ENCODE measurements at places on chromosomes 4 and X.

GRCh38 chrX:135509885-135510284 is 10.6 kb upstream of the INTS6L start:
- DNase-seq, result no peak

DNA sequence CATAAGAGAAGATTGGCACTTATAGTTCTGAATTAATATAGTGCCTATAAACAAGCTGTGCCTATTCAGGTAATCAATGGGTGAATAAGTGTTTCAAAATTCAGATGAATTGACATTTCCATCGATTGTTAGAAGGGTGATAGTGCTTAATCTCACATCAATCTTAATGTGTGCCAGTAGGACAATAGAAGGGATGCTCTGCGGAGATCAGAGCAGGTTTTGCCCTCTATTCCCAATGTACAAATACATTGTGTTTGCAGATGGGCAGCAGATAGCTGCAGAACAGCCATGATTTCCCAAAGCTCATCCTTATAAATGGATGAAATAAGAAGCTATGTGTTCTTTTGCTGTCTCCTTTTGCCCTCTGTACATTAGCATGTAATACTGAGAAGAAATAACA is 7.2 kb downstream of the MAB21L2 start:
- DNase-seq, result no peak

DNA sequence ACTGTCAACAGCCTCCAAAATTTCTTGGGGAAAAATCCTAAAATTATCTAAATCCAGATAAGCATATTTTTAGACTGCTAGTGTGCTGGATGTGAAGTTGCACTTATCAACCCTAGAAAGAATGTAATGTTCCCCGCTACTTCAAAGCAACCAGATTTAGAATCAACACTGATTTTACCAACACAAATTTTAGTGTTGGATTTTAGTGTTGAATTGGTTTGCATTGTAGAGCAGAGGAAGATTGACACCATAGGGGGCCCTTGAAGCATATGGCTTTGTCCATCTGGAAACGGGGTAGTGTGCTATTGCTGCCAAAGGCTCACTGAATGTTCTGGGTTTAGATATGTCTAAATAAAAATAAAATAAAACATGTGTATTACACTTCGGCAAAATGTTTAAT is 126.3 kb upstream of the EMCN start:
- DNase-seq, result no peak

DNA sequence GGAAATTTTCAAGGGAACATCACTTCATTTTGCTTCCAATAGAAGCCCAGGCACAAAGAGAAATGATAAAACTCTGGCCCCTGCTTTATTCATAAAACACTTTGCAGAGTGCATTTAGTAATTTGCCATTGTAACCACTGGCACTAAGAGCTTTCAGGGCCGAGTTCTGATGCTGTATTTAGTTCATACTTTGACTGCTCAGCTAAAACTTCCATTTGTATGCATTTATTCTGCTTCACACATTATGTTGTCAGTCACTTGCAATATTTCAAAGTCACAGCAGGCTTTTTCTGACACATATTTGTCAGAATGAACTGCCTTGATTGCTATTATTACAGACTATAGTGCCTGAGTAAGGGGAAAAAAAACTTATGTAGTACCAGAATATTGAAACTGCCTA is 174.3 kb upstream of the ATOH1 start:
- no peak for DNase-seq

DNA sequence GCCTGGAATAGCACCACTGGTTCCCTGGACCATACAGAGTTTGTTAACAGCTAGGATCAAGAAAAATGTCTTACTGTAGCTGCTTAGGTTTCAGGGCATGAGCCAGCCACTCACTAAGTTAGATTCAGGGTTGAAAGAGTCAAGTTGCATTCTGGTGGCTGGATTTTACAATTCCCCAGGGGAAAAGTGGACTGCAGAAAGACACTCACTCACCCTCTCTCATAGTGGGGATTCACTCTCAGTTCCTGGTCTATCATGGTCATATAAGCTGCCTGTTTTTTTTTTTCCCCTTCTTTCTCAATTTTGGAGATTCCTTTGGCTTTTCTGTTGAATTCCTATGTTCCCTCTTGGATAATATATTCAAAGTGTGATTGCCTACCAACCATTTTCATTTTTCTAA is 744.2 kb upstream of the GRIA3 start:
- no peak for DNase-seq

DNA sequence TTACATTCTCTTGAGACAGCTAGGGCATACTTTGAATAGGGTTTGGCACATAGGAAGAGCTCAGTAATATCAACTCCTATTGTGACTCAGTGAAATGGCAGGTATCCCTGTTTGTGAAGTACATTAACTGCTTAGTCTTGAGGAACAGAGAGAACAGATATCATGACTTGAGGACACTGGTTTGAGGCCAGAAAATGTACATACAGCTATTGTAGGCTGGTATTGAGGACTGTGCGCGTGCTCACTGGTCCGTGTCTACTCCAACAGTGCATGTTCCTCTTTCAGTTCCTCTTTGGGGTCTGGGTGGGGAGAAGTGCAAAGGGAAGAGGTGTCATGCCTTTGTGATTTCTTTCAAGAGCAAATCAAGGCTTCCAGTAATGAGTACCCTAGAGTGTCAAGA is 34.6 kb upstream of the TBC1D9 start:
- no peak for DNase-seq

DNA sequence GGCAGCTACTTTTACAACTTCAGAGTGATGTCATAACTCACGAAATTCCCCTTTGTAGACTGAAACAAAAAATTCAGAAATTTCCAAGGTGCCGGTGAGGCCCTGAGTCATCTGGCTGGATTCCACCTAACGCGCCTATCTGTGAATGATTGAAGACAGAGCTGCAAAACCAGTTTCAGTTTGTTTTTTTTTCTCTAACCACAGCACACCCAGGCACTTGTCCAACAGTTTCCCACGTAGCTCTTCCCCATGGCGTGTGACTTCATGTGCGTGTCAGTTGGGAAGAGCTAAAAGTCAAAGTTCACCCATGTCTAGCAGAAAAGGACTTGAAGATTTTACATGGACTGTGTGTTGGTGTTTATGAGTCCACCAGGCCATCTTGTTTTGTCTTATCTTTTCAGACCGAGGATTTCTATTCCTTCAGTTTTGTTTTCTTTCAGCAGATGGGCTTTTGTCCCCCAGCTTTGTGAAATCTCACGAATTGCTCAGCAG is 16.4 kb downstream of the TCEANC start:
- no peak for DNase-seq

GRCh38 chr4:3124070-3124767 is 49.7 kb downstream of the HTT start:
- DNase-seq, result no peak

DNA sequence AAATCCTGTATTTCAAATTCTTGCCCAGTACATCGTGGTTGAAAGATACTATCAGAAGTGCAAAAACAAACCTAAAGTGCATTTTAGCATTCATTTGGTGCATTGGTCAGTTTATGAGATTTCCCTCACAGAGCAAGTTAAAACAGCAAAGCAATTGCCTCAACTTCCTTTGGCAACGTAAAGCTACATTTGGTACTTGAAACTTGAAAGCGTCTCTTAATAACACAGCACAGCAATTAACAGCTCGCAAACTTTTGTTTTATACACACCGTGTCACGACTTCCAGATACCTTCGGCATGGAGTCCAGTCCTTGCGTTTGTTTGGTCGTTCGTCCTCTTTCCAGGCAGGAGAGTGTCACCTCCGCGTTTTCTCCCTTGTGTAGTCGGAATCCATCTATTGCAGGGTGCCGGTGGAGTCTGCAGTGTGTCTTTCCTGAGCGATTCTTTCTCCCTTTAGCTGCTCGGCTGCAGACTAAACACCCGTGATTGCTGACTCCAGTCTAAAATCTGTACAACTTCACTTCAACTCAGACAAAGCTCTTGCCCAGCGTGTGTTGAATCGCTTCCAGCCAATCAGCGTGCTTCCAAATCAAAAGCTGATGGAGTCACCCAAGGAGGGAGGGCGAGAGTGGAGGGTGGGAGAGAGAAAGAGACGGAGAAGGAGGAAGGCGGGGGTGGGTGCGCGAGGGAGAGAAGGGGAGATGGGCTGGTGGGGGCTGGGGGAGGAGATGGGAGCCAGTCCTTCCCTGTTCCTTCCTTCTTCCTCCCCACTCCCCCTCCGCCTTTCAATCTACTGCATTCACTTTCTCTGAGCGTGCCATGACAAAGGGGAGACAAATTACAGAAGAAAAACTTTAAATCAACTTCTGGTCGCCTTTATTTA is at the start of gene PCDH18:
PCDH18 (minus strand) TSS at position 509 of the 883 bp plus-strand sequence; CDS start at position 103, 406 bp downstream.
- DNase-seq, result no peak

DNA sequence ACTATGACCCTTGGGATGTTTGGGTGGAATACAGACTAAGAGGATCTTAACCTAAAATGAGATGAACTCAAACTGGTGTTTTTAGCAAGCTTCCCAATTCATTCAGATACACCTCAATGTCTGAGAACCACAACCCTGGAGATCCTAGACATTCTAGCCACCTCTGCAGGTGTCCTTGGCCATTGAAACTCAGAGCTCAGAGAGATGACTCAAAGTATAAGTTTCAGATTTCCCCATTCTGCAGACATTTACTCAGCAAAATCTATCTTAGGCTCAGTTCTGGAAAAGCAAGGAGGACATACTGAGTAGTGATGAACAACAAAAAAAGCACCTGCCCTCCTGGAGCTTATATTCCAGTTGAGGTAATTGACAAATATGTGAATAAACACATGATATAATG is 47.8 kb downstream of the COMMD8 start:
- no peak for DNase-seq

GRCh38 chrX:6985537-6985936 is 162.0 kb upstream of the STS start:
- DNase-seq, result no peak

DNA sequence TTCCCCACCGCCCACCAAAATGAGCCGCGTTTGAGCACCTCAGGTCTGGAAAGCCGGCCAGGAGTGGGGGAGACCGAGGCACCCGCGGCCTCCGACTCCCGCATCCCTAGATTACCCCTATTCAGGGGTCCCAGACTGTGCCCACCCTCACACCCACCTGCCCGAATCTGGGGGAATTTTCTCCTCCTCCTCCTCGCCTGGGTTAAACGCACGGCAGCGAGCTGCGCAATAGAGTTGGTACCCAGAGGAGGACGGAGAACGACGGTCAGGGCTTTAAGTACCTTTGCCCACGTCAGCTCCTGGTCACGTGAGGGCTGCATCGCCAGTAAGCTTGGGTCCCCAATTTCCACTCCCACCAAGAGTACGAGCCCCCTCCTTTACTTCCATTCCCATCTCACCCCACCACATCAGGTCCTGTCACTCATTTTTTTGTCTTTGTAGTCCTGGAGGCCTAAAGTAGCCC is at the start of gene ARMCX2:
ARMCX2 (minus strand) TSS at position 250 of the 463 bp plus-strand sequence. CDS start 2,262 bp downstream, outside the sequence.
- DNase-seq, result no peak

DNA sequence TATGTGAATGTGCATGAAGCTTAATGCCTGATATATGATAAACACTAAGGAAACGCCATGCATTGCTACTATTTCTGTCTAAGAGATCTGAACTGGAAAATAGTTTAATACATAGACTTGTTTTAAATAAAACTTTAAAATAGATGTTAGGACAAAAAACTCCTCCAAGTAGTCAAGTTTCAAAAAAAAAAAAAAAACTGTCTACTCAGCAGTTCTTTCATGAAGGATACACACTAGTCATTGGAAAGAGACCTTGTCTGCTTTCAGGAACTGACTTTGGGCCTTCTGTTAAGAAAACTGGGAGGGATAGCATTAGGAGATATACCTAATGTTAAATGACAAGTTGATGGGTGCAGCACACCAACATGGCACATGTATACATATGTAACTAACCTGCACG is 138.4 kb downstream of the ANTXR2 start:
- DNase-seq, result no peak

- no peak for DNase-seq
Observed at GRCh38 chr4:140706276-140706625, 49.9 kb downstream of the TBC1D9 start.

DNA sequence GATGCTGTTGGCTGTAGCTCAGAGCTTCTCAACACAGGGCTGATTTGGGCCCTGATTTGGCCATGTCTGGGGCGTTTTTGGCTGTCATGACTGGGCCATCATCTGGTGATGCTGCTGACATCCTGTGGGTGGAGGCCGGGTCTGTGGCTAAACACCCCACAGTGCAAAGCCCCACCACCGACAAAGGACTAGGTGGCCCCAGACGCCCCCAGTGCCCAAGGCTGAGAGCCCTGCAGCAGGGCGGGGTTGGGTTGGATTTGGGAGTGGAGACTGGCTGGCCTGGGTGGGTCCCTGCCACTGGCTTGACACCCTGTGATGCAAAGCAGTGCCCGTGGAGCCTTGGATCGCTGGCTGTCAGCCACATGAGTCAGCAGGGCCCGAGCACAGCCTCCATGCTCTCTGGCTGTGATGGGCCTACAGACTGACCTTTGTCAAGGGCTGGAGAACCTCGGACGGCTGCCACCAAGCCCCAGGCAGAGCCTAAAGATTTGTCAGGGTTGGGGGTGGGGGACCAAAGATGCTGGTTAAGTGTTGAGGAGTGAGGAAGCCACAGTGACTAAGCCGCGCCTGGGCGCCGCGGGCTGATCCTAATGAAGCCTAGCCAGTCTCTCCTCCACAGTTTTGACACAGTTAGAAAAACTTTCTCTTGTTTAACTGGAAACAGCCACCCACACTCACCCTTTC is 28.3 kb downstream of the CYTL1 start:
- DNase-seq, result no peak
